Hindlimb muscle (tissue), 1 donor: ENCODE measurements at places on chromosomes 7 and 10. TPM values are rescaled to one million over a fixed set of nuclear protein-coding genes. Genes with fewer than 3 reads are reported as not detected.

The EPO gene
- not detected for polyA plus RNA-seq

The ASCC1 gene
- 22.8 TPM for polyA plus RNA-seq

The PRSS2 gene
- polyA plus RNA-seq, result not detected

The ANXA8L1 gene
- 0.18 TPM for polyA plus RNA-seq

The STX1A gene
- polyA plus RNA-seq, result 18.2 TPM

The GLI3 gene
- 13.6 TPM for polyA plus RNA-seq

The GTF2IRD1 gene
- polyA plus RNA-seq, result 50.8 TPM

The SLC26A5 gene
- 0.14 TPM for polyA plus RNA-seq

The JCAD gene
- 22.9 TPM for polyA plus RNA-seq

The LRRD1 gene
- polyA plus RNA-seq, result 0.75 TPM

The CAV1 gene
- 196 TPM for polyA plus RNA-seq

The CNPY4 gene
- 29.7 TPM for polyA plus RNA-seq

The GRM8 gene
- polyA plus RNA-seq, result 1.1 TPM

The ITGA8 gene
- polyA plus RNA-seq, result 6.6 TPM

The DYDC2 gene
- not detected for polyA plus RNA-seq

The SLC26A4 gene
- polyA plus RNA-seq, result 0.79 TPM

The PLPP4 gene
- polyA plus RNA-seq, result 0.23 TPM

The AFAP1L2 gene
- polyA plus RNA-seq, result 40.2 TPM

The IDI2 gene
- polyA plus RNA-seq, result not detected

The PTPRZ1 gene
- polyA plus RNA-seq, result 2.6 TPM

The SRPK2 gene
- 34.6 TPM for polyA plus RNA-seq

The FAM200A gene
- 8.9 TPM for polyA plus RNA-seq

The LLCFC1 gene
- 0.26 TPM for polyA plus RNA-seq

The CNPY1 gene
- not detected for polyA plus RNA-seq

The CPXM2 gene
- polyA plus RNA-seq, result 0.97 TPM

The ELFN1 gene
- 6.7 TPM for polyA plus RNA-seq

The HKDC1 gene
- not detected for polyA plus RNA-seq

The ELAPOR2 gene
- 6.4 TPM for polyA plus RNA-seq
